IPS-NIHi11 (cell line): ENCODE measurements at places on chromosomes 13 and 19.

GRCh38 chr13:66558506-66558905 is 671.6 kb downstream of the PCDH9 start:
- DNase-seq, result peak; percentile 3

- no peak for DNase-seq
Observed at GRCh38 chr19:42208612-42209011, 8.9 kb downstream of the DEDD2 start.

DNA sequence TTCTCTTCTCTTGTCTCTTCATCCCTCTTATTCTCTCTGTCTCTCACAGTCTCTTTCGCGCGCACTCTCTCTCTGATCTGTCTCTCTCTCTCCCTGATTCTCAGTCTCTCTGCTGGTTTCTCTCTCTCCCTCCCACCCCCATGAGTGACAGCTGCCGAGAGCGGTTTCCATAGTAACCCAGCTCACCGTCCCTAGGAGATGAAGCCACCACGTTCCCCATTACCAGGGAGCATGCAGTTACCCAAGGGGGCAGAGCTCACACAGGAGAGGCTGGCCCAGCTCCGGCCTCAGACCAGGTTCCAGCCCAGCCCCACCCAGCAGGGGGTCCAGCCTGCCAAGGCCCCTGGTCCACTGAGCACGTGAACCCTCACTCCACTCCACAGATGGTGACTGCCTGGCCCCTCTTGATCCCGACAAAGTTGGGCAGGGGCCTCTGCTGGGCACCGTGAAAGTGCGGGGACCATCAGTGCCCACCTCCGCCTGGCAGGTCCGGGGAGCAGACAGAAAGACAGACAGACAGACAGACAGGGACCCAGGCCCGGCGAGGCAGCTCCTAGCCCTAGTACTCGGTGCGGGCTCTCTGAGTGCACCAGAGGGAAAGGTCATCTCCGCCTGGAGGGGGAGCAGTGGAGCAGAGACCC is 50.6 kb downstream of the CELF5 start:
- DNase-seq, result peak; percentile 90

DNA sequence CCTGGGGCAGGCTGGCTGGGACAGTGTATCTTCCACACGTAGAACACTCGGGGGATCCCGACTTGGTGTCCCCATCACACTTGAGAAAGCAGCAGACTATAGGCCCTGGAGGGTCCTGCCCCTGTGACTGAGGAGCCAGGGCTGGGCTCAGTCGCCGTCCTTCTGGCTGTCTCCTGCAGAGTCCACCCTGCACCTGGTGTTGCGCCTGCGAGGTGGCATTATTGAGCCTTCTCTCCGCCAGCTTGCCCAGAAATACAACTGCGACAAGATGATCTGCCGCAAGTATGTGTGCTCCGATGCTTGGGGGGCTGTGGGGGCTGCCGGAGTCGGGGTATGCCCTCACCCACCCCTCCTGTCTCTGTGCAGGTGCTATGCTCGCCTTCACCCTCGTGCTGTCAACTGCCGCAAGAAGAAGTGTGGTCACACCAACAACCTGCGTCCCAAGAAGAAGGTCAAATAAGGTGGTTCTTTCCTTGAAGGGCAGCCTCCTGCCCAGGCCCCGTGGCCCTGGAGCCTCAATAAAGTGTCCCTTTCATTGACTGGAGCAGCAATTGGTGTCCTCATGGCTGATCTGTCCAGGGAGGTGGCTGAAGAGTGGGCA is 3.1 kb downstream of the UBA52 start:
- DNase-seq, result no peak
